SK-N-MC (cell line): ENCODE measurements at places on chromosomes 3 and 15.

DNA sequence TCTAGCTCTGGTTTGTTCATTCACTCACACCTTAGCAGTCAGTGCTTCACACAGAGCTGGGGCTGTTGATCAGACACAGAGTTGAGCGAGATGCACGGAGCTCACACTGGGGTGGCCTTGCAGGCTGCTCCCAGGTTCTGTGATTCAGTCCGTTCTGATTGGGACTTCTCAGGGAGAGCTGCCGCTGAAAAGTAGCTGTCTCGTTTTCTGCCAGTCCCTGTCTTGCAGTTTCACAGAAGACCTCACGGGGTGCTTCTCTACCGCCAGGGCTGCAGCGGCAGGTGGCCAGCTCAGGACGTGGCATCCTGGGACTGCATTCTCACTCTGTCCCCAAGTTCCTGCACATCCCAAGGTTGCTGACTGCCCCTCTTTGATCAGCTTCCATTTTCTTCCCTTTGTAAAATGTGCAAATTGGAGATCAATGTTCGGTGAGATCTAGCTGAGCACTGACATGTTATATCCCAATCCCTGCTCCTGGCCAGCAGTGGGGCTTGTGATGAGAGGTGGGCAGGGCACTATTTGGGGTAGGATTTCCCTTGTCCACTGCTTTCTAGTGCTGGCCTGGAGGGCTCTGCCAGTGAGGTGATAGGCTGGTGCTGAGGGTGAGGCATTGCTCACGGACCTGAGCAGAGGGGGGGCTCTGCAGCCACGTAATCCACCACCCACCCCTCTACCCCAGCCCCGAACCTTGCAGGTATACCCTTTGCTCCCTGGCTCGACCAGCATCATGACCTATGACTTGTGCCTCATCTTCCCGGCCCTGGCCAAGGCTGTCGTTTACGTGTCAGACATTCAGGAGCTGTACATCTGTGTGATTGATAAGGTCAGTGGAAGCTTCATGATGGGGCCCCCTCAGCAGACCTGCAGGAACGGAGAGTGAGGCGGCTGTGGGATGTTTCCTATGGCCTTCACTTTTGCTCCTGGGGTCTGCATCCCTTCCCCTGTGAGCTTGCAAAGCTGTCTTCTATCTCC is 5.3 kb upstream of the TXNRD3 start:
- DNase-seq, result no peak

GRCh38 chr3:12477256-12477655 is 7.0 kb upstream of the TSEN2 start:
- no peak for DNase-seq

DNA sequence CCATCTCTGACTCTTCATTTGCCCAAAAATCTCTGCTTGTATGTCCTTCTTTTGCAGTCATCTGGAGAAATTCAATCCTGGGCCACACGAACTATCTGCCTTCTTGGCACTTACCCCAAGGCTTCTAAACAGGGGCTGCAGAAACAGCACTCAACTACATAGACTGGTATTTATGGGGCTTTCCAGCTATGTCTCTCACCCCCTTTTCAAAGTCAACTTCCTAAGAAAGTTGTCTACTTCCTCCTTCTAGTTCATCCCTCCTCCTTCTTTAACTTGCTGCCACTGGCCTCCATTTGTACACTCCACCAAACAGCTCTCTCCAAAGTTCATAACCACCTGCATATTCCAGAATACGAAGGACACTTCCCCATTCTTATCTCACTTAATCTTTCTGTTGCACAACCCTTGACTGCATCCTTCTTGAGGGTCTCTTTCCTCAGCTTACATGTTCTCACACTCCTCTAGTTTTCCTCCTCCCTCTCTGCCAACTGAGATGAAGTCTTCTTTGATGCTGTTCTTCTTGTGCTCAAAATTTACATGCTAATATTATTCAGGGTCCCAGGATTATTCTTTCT is 55.2 kb downstream of the PLD1 start:
- DNase-seq, result no peak

DNA sequence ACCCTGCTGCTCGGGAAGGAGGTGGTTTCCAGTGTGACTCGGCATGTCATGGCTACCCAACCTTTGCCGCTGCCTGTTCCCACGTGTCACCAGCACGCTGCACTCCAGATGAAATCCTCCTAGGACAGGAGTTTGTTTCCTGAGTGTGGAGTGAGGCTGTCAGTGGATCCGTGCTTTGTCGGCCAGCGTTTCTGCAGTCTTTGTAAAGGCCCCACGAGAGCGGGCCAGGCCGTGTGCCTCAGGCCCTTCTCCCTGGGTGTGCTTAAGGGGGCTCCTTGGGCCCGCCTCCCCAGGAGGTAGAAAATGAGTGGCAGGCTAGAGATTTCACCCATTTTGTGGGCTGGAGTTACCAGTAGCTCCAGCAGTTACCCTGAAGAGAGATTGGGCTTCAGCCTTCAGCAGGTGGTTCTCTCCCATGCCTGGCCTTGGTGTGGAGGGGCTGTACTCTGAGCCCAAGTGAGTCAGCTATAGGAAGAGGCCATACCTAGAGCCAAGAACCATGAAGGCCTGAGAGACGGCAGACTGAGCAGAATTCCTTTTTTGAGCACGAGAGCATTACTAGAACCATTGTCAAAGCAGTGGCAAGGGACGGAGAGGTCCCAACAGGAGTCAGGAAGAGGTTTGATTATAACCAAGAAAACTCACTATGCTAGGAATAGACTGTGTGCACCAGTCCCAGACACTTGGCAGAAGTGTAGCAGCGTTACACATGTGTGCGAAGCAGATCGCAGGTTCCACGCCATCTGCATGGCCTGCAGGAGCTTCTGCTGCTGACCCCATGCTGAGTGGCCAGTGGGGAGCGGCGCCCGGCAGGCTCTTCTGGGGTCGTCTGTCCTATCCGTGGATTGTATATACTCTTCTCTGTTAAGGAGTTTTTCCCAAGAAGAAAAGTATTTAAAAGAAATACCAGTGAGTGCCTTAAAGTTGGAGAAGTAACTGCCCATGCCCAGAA is 14.5 kb downstream of the MAP6D1 start:
- DNase-seq, result no peak

DNA sequence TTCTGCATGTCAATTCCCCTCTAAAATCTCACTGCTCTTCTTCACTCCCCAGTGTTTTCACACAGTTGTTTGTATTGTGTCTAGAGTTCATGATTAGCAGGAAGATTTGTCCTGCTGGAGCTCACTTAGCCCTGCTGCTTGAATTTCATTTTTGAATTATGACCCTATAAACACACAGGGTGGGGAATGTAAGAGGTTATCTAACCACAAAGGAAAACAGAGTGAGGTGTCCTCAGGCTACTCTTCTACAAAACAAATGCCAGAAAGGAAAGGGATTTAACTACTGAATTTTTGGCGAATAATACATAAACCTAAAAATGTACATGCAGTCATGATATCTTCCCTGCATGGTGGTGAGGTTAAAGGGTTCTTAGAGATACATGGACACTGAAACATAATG is 215.1 kb upstream of the CNTN4 start:
- no peak for DNase-seq

GRCh38 chr3:106337116-106337515 is 468.3 kb upstream of the CBLB start:
- no peak for DNase-seq

DNA sequence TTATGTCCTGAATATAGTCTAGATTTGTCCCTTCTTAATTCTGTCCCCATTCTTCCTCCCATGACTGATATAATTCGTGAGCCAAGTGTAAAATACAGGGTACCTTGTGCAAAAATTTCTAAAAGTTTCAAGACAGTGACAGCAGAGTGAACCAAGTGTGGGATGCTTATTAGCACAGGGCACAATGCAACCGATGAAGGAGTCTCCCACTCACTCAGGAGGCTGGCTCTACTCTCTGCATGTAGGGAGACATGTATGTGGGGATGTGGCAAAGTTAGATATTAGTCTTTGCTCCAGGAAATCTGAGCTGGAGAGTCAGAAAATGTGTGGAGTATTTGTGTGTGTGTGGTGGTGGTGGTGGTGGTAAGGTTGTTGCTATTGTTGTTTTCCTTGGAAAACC is 305.9 kb downstream of the CHL1 start:
- no peak for DNase-seq

DNA sequence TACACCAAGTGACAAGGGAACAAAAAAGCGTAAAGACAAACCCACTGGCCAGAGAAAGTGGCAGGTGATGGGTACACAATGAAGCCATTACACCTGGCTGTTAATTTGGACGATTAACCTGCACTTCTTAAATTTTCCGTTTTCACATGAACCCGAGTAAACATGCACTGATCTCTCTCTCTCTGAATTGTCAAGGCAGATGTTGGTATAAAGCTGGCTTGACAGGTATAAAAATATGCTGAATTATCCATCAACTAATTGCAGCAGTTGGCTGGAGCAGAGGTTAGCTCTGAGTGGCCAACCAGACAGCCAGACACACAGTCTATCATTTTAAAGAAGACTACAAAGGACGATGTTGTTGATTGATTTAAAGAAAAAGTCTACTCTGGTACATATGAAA is 561.7 kb upstream of the ALCAM start:
- no peak for DNase-seq

DNA sequence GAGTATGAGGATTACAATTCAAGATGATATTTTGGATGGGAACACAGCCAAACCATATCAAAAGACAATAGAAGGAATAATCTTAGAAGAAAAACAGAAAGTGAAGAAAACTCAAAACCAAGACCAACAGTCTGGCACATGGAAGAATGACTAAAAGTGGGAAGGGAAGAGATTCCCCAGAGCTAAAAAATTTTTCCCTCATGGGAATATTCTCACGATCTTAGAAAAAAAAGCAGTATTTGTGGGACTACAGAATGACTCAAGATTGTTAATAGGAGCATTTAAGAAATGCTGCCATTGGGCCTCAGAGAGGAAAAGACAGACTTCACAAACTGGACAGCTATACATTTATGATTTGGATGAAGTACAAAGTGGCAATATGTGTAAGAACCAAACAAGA is 18.3 kb downstream of the OSTN start:
- no peak for DNase-seq

DNA sequence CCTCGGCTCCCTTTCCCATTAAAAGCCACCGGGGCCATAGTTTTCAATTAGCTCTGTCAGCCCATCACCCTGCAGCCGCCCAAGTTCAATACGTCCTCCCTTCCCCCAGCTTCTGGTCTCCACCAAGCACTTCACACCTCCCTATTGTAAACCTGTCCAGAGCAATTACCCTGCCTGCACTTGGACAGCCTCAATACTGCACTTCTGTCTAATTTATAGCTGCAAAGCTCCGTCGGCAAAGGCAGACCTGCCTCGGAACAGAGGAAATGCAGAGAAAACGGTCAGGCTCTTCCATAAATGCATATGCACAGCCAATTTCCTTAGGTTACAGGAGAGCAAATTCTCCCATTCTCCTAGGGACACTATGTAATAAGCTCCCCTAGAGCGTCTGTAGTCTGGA is 21.9 kb downstream of the LRIG1 start:
- DNase-seq, result no peak

GRCh38 chr3:112741983-112742382 is 101.0 kb upstream of the CCDC80 start:
- no peak for DNase-seq

DNA sequence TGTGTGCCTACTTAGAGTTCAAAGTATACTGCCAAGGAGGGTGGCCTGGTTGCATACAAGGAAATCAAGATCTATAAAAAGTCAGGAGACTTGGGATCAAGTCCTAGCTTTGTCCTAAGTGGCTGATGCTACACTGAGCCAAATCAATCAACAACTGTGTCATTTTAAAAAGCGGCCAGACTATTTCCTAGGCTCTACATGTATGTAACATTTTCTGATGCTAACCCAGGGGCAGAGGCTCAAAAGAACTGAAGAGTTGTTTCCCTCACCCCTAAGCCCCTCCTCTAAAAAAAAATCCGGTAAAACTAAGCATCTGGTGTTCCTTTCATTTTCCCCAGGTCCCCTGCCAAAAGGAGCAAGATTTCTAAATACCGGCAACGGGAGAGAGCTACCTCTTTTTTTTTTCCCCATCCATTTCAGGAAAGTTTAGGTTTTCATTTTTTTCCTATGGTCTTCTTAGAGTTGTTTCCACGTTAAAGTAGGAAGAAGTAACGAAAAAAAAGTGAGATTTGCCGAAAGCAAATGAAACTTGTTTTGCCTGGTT is 18.8 kb upstream of the CHD2 start:
- no peak for DNase-seq

GRCh38 chr3:88019024-88019423 is 39.8 kb downstream of the CGGBP1 start:
- DNase-seq, result peak; percentile 85

DNA sequence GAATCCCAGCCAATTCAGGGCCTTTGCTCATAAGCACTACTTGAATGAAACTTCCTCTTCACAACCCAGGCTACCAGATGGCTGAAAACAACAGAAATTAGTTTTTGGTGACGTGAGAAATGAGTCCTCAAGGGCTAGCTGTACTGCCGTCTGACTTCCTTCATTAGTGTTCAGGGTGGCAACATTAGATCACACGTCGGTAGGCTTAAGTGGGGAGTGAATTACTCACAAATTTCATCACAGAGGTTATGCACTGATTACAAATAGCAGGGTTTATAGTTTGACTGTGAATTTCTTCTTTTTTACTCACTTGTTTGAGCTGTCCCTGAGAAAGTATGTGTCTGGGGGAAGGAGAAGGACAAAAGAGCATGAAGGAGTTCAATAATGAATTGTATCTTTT is 397.2 kb downstream of the GAP43 start:
- DNase-seq, result no peak

DNA sequence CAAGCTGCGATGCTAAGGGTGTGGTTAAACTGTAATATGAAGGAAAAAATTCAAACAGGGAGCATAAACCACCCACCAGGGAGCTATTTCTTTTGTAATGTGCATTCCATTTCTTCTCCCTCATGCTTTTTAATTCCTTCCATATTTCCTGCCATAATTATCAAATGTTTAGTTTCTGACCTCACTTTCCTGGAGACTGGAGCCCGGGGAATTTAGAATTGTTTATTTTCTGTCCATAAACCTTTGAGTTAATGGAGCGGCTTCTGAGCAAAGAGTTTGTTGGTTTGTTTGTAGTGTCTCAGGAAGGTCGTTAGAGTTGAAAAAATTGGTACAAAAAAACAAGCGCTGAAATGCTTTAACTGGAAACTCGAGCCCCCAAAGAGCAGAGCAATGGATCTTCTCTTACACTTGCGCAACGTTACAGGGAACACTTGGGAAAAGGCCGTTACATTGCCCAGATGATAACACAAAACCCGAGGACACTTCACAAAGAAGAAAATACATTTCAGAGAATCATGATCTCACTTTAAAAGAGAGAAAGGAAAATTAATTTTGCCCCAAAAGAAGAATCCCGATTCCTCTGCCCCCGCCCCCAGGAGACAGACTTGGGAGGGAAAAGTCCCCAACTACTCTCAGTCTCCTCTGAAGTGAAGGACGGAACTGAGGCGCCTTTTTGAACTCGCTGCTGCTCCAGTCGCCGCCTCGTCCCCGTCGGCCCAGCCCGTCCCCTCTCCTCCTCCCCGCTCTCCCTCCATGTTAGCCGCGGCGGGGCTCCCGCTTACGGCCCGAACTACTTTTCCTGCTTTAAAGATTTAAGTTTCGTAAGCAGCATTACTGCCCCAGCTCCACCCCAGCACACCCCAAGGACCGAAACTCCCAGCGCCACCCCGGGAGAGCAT is 842 bp downstream of the FSTL1 start:
- DNase-seq, result peak; percentile 88
